Osteoblast (primary cell): ENCODE measurements at places on chromosomes 7 and 10. TPM values are rescaled to one million over a fixed set of nuclear protein-coding genes. Genes with fewer than 3 reads are reported as not detected.

NEUROD6 gene
- total RNA-seq: not detected in 2 replicates

DNA sequence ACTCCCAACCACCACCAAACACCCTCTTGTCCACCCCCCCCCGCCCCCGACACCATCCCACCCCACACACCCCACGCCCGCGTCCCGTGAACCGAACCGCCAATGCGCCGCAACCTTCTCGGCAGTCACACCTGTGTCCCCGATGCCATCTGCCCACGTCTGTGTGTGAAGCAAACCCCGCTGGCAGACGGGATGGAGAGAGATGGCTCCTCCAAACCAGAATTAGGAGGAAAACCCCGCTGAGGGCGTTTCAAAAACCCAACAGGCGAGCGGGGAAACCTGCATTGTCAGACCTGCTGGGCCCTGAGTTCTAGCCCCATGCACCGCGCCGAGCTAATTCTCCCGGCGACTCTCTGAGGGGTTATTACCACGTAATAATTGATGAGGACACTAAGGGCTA is 28.6 kb upstream of the KCNK18 start:
- no peaks in the 10 kb centered on the region for H3K4me1 ChIP-seq
- H3K27ac ChIP-seq: no peak overlapping the region
- DNase-seq: no peak
- no peak overlapping the region for H3K4me3 ChIP-seq
- H3K36me3 ChIP-seq: no peaks in the 10 kb centered on the region

- no peaks in the 10 kb centered on the region for H3K36me3 ChIP-seq
- H3K4me1 ChIP-seq: peaks cover 10% of the 10 kb centered on the region
- H3K27ac ChIP-seq: peak overlapping the region; percentile 75
- no peaks in the 10 kb centered on the region for H3K27me3 ChIP-seq
- H3K4me3 ChIP-seq: peak overlapping the region; percentile 39
Measured at GRCh38 chr10:68594405-68594804, 34.3 kb downstream of the TET1 start.

- H3K27me3 ChIP-seq: no peaks in the 10 kb centered on the region
- peaks cover 19% of the 10 kb centered on the region for H3K4me1 ChIP-seq
- no peak for DNase-seq
- peaks cover 32% of the 10 kb centered on the region for H3K36me3 ChIP-seq
- H3K4me3 ChIP-seq: no peak overlapping the region
Measured at GRCh38 chr10:97718659-97719142, 5.2 kb downstream of the MARVELD1 start.

CYP3A5 gene
- under 0.01 TPM in 2 replicates for total RNA-seq

DNA sequence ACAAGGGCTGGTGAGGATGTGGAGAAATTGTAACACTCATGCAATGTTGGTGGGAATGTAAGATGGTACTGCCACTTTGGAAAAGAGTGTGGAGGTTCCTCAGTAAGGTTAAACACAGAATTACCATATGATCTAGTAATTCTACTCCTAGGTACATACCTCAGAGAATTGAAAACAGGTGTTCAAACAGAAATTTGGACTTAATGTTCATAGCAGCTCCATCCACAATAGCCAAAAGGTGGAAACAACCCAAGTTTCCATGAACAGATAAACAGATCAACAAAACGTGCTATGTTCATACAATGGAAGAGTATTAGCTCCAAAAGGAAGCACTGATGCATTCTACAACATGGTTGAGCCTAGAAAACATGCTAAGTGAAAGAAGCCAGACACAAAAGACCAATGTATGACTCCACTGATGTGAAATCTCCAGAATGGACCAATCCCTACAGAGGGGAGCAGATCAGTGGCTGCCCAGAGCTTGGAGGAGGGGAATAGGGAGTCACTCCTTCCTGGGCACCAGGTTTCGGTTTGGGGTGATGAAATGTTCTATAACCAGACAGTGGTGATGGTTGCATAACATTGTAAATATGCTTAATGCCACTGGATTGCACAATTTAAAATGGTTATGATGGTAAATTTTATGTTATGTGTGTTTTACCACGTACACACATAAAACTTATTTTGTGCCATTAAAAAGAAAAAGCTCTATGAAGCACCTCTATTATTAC is 5.7 kb upstream of the WDR86 start:
- H3K36me3 ChIP-seq: no peaks in the 10 kb centered on the region
- no peak overlapping the region for H3K4me3 ChIP-seq
- peaks cover 44% of the 10 kb centered on the region for H3K27me3 ChIP-seq
- no peak for DNase-seq

- no peaks in the 10 kb centered on the region for H3K27me3 ChIP-seq
- no peak overlapping the region for H3K4me3 ChIP-seq
- H3K4me1 ChIP-seq: no peaks in the 10 kb centered on the region
- H3K36me3 ChIP-seq: peaks cover 32% of the 10 kb centered on the region
Measured at GRCh38 chr10:37952926-37953325, 23.5 kb downstream of the ZNF25 start.

UCMA gene
- total RNA-seq: not detected in 2 replicates

DDC gene
- total RNA-seq: not detected in 2 replicates

ZNF239 gene
- 4.7 and 5.0 TPM in 2 replicates for total RNA-seq
